ENCODE measurements at places on chromosomes 11 and 22.

DNA sequence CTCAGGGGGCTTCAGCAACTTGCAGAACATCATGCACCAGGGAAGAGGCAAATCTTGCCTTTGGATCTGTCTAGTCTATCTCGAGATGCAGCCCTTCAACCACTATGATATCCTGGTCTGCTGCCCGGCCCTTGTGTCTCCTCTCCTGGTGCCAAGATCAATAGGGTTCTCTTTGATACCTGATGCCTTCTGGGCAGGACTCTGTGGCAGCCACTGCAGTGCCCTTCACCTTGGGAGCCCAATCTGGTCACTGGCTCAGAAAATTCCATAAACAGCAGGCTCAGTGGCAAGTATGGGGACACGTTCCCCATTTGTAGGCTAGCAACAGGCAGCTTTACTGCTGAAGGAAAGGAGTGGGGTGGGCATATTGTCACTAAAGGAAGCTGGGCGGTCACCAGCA is 23.4 kb downstream of the SYN3 start:
- no peak for DNase-seq

GRCh38 chr11:104771763-104772162 is 126.5 kb downstream of the CASP12 start:
- DNase-seq: no peak

DNA sequence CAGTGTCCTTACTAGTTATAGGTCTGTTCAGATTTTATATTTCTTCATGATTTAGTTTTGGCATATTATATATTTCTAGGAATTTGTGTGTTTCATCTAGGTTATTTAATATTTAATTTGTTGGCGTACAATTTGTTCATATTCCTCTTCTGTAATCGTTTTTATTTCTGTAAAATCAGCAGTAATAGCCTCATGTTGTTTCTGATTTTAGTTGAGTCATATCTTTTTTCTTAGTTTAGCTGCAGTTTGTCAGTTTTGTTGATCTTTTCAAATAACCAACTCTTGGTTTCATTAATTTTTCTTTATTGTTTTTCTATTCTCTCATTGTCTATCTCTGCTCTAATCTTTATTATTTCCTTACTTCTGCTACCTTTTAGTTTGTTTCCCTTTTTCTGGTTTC is 20.3 kb downstream of the GLB1L2 start:
- no peak for DNase-seq

GRCh38 chr22:36384766-36385481 is 2.8 kb downstream of the MYH9 start:
- DNase-seq: no peak

- DNase-seq: no peak
Measured at GRCh38 chr11:119607726-119608125, 121.3 kb downstream of the NECTIN1 start.

GRCh38 chr22:26461188-26461810 is 22.3 kb downstream of the HPS4 start:
- no peak for DNase-seq

- DNase-seq: no peak
Measured at GRCh38 chr11:99568808-99569207, 548.1 kb downstream of the CNTN5 start.

DNA sequence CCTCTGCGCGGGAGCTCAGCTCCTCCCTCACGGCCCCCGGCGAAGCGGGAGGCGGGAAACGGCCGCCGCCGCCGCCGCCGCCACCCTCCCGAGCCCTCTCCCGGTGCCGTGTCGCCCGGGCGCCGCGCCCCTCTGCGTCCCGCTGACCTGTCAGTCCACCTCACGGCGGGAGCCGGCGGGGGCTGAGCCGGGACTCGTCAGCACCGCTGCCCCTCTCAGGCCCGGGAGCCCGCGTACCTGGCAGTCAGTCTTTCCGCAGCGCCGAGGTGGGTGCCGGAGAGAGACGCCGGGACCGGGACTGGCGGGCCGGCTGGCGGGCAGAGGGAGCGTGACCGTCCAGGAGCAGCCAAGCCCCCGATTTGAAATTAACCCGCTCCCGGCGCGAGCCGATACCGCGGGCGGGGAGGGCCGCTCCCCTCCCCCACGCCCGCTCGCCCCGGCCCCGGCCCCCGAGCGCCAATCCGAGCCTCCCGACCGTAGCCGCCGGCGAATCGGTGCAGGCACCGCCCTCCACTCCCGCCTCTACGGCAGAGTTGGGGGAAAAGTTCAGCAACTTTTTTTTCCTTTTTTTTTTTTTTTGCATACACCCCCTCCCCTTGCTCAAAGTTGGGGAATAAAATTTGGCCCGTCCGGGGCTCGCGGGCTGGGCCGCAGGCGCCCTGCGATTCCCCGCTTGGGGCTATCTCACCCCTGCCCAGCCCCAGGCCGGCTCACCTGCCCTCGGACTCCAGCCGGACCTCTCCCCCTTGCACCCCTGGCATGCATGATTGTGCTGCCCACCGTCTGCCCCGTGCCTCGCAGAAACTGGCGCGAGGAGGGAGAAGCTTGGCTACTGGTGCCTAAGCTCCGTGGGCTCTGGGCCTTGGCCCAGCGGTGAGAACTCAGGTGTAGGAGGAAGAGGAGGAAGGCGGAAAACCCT is 774 bp upstream of the E2F8 start:
- DNase-seq: no peak

- DNase-seq: no peak
Measured at GRCh38 chr22:38250643-38251340, 22.0 kb downstream of the TMEM184B start.

DNA sequence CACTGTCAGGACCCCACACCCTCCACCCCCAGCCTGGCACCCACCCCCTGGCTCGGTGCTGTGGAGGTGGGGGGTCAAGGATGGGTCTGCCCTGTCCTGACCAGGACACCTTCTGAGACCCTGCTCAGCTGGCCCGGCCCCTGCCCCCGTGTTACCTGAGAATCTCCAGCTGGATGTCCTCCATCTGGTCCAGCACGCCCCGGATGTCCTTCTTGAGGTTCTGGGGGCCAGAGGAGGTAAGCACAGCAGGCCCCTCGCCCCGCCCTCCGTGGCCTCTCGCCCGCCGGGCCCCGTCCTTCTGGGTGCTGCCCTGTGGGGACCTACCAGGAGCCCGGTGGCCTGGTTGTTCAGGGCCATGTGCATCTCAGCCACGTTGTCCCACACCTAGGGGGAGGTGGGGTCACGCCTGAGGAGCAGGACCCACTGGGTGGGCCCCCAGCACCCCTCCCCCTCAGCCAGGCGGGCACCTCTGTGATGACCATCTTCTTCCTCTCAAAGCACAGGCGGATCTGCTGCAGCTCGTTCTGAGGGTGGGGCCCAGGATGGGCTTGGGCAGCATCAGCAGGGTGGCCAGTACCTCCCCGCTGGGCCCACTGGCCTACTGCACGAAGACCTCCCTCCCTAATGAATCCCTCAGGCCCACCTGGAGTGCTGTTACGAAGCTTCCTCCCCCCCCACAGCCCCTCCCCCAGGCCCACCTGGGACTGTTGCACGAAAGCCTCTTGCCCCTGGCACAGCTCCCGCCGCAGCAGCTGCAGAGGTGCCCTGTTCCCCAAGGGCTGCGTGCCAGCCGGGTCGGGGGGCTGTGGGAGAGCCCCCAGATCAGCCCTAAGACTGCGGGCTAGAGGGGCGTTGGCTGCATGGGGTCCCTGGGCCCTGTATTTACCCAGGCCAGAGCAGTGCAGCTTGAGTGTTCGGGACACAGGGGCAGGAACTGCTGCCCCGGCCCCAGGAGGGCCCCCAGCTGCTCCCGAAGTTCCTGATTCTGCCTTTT is 1.3 kb downstream of the CCDC188 start:
- DNase-seq: no peak

- no peak for DNase-seq
Measured at GRCh38 chr11:75509020-75509720, 16.6 kb downstream of the GDPD5 start.

- DNase-seq: no peak
Measured at GRCh38 chr11:124090996-124091395, 24.3 kb upstream of the VWA5A start.

- DNase-seq: peak; percentile 57
Measured at GRCh38 chr11:61733120-61733978, 19.1 kb upstream of the MYRF start.

GRCh38 chr22:25360891-25361645 is 141.6 kb downstream of the CRYBB2 start:
- no peak for DNase-seq

- no peak for DNase-seq
Measured at GRCh38 chr22:27699383-27700019, 102.1 kb downstream of the MN1 start.

DNA sequence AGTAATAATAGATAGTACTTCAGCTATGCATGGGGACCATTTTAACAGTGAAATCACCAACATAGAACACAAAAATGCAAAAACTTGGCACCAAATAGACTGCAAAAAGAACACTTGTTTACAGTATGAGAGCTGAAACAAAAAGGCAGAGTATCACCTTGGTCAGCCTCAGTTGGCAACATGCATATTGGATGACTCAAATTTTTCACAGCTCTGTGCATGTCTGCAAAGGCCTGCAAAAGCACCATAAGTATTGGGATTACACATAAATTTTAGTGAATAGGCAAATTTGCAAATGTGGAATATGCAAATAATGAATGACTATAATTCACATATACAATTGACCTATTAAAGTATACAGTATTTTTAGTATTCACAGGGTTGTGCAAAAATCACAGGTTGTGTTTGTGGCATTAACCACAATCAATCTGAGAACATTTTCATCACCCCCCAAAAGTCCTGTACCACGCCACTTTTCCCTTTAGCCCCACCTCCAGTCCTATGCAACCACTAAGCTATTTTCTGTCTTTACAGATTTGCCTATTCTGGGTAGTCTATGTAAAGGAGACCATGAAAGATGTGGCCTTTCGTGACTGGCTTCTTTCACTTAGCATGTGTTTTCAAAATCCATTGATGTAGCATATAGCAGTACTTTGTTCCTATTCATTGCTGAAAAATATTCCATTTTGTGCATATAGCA is 47.2 kb downstream of the CCDC15 start:
- DNase-seq: no peak

DNA sequence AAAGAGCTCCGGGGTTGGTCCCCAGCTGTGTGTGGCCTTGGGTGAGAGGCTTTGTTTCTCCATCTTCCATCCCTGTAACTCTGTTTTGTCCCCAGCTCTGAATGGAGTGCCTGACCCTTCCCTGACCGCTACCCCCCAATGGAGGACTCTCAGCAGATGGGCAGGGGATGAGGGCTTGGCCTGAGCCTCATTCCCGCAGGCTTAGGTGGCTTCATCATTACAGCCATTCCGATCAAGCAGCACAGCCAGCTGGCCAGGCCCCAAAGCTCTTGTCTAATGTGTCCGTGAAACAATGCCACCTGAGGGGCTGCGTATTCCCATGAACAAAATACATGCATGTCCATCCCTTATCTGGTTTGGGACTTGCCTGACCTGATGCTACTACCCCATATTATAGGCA is 3.9 kb upstream of the CDC42EP2 start:
- no peak for DNase-seq

DNA sequence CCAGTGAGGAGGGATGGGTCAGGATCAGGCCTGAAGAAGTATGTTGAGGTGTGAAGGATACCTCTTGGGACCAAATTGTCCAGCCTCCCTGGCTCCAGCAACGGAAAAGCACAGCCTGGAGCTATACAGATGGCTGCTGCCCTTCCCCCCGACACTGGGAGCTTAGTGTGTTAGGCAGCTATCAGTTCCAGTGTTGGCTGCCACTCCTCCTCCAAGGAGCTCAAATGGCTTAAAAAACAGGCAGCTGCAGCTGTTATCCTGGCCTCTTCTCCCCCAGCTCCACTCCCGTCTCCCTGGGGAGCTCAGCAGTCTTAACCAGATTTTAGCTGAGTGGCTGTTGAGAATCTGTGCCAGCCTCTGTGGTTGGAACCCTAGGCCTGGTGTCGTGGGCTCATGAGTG is 225.0 kb downstream of the JRKL start:
- DNase-seq: no peak

DNA sequence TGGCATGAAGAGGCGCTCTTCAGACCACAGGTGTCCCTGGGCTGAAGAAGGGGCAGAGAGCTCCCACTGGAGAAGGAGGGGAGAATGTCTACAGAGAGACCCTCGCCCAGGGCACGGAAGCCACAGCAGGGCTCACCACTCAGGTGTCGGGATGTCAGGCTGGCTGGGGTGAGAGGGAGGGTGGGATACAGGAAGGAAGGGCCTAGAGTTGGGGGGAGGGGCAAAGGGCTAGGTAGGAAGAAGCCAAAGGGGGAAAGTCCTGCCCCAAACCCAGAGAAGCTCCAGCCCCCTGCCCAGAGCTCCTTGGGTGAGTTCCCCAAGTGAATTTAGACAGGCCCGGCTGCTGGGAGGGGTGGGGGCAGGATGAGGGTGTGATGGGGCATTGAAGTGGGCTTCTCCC is 232.0 kb downstream of the CEP164 start:
- no peak for DNase-seq

- no peak for DNase-seq
Measured at GRCh38 chr11:106091480-106092123, 14.1 kb downstream of the AASDHPPT start.

GRCh38 chr11:60699284-60699691 is at the start of gene MS4A8:
Gene MS4A8 (plus strand): TSS chr11:60699612. CDS start chr11:60700861, 1,249 bp downstream.
- no peak for DNase-seq

- no peak for DNase-seq
Measured at GRCh38 chr11:45394294-45395085, 108.3 kb upstream of the SYT13 start.

GRCh38 chr11:32478277-32478731 is 43.0 kb upstream of the WT1 start:
- no peak for DNase-seq

DNA sequence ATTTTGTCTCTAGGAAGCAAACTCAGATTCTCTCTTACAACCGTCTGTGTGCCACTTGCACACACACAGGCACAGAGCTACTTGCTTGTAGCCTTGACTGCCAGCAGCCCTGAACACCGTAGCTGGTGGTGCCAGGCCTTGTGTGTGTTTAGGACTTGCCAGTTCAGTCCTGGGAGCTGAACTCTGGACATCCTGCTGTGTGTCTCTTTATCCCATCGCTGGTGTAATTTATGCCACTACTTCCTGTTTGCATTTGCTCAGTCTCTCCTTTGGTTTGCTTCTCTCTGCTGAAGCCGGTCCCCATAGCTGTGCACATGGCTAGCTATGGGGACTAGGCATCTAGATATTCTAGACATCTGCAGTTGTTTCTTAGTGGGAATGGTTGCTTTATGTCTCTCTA is 24.0 kb downstream of the MARK2 start:
- DNase-seq: no peak
